ENCODE measurements at places on chromosomes 12 and 14.
A peak's percentile ranks its signal among the peaks of the same experiment; 100 is the strongest.

DNA sequence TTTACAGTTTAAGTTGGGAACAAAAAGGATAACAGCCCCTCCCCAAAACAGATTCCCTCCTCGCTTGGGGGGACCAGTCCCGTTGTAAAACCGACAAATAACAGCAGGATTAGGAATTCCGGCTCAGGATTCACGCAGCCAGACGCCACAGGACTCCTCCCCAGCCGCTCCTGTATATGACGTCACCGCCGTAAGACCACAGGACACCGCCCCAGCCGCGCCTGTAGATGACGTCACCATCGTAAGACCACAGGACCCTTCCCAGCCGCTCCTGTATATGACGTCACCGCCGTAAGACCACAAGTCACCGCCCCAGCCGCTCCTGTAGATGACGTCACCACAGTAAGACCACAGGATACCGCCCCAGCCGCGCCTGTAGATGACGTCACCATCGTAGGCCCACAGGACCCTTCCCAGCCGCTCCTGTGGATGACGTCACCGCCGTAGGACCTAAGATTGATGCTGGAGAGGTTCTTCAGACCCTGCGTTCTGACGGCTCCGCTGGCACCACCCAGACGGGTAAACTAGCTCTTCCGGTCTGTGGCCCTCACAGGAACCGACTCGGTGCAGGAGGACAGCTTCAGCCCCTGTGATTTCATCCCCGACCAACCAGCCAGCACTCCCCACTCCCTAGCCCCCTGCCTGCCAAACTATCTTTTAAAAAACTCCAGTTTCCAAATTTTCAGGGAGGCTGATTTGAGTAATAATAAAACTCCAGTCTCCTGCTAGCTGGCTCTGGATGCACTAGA lies 43.9 kb upstream of the FBRSL1 start:
- DNase-seq = no peak

- DNase-seq = no peak
Observed at GRCh38 chr14:61632807-61633206, 62.5 kb upstream of the HIF1A start.

DNA sequence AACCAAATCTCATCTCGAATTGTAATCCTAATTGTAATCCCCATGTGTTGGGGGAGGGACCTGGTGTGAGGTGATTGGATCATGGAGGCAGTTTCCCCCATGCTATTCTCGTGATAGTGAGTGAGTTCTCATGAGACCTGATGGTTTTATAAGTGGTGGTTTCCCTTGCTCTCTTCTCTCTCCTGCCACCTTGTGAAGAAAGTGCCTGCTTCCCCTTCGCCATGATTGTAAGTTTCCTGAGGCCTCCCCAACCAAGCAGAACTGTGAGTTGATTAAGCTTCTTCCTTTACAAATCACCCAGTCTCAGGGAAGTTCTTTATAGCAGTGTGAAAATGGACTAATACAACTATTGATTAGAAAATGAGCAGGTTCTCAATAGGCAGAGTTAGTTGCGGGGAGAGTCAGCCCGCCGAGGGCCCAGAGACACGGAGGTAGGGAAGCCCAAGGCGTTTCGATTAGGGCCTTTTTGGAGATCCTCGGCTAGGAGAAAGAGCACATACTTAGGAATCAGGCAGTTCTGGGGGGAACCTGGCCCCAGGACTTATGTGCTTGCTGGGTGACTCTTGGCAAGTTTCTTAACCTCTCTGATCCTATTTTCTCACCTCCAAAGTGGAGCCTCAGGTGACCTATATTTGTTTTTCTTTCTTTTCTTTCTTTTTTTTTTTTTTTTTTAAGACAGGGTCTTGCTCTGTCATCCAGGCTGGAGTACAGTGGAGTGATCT lies 65.7 kb downstream of the MVK start:
- no peak for DNase-seq

GRCh38 chr12:2904260-2904659 lies 13.6 kb downstream of the TULP3 start:
- no peak for DNase-seq

DNA sequence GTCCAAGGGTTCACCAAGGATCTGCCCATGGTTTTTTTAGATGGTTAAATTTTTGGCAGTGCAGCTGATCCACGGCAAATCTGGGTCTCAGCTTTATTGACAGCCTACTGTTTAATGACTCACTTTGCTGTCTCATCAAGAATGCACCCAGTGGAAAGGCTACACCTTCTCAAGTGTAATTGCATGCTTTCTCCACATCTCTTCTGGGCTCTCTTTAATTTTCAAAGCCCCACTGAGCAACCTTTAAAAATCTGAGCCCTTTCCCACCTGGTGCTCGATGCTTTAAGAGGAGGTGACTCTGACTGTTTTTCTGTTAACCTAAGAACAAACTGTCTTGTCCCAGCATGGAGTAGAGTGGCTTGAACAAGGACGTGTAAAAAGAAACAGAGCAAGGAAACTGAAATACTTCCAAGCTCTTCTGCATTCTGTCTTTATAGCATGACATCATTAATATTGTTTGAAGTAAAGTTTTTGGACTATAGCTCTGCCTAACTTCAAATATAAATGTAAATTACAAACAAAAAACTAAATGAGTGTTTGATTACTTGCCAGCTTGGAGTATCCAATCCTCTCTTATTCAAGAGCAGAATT lies 214.2 kb upstream of the KRR1 start:
- DNase-seq = peak; percentile 35

GRCh38 chr12:118060301-118061010 lies 523 bp downstream of the WSB2 start:
- DNase-seq = no peak

GRCh38 chr12:1858456-1858855 lies 38.1 kb downstream of the LRTM2 start:
- DNase-seq = no peak

- DNase-seq = no peak
Observed at GRCh38 chr12:67534046-67534445, 114.5 kb upstream of the DYRK2 start.

DNA sequence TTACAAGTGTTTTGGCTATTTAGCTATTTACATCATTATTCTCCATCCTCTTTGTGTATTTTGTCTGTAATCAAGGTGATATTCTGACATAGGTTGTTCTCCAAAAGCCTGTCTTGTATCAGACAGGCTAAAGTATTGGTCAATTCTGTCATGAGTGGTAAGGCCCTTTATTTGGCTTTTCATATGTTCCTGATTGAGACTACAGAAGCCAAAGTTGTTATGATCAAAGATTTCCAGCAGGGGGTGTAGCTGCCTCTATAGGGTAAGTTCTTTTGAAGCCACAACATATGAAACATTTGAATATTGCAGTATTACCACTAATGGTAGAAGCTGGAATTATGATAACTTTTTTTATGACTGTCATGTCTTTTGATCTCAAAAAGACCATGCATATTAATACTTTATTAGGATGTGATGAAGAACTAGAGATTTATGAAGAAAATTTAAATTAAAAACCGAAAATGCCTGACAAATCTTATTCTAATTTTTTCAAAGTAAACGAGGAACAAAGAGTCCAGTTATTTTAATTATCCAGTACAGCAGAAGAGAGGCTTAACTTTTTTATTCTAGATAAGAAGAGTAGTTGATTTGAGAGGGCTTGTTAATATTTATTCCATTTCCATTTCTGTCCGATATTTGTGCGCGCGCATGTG lies 3.4 kb upstream of the ARHGAP5 start:
- DNase-seq = peak; percentile 62

- no peak for DNase-seq
Observed at GRCh38 chr14:96205978-96206360, 1.3 kb downstream of the BDKRB2 start.

DNA sequence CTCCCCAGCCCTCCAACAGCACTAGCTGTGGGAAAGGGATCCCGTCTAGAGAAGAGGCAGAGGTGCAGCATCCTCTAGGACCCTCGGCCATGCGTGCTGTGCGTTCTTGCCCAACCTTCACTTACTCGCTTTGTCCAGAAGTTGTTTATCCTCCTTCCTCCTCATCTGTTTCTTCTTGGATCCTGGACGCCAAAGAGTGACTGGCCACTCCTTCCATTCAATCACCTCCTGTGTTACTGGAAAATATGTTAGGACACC lies 140.5 kb downstream of the ZFP36L1 start:
- DNase-seq = no peak

DNA sequence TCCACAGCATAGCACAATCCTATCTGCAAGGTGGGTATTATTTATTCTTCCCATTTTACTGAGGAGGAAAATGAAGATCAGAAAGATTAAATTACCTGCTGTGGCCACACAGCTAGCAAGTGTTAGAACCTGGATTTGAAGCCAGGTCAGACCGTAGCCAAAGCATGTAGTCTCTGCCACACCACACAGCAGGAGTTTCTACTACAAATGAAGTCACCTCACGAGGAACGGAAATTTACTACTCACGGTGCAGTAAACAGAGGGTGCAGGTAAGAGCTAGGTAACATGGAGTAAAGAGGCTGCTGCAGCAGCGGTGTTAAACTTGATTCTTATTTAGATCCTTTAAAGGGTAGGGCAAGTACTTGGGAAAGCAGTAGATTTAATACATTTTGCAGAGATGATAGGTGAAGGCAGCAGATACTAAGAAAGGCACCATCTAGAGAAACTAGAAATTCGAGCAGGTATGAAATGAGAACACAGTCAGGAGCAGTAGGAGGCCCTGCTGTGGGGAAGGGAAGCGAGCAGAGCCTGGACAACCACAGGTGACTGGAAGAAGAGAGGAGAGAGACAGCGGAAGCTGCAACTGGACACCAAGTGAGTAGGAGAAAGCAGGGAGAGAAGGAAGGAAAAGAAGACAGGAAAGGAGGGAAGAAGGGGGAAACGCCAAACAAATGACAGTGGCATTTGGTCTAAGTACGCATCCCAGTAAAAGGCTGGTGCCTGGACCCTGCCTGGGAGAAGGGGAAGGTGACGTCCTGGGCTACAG lies 21.5 kb downstream of the SPTB start:
- DNase-seq = no peak

DNA sequence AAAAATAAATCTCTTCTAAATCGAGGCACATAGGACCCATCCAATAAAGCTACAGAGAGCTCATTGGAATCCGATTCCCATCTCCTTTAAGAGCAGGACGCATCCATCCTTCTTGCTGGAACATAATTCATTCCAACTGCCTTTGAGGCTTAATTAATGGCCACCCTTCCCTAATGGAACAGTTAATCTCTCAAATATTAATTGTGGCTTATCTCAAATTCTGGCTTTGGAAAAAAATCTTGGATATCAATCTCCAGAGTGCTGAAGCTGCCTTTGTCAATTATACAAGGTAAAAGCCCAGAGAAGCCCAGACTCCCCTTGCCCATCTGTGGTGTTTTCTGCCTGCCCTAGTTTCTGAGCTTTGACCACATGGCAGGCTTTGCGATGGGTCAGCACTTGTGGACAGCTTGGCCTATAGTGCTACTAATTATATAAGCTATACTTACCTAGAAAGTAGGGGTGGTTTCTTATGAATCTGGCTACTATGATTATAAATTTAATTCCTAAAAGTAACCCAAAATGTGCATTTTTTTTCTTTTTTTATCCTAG lies 246.3 kb downstream of the NUAK1 start:
- DNase-seq = no peak

Measured in COR-L47 (cell line).